ENCODE measurements at places on chromosomes 6 and 20.
A peak's percentile ranks its signal among the peaks of the same experiment; 100 is the strongest.

DNA sequence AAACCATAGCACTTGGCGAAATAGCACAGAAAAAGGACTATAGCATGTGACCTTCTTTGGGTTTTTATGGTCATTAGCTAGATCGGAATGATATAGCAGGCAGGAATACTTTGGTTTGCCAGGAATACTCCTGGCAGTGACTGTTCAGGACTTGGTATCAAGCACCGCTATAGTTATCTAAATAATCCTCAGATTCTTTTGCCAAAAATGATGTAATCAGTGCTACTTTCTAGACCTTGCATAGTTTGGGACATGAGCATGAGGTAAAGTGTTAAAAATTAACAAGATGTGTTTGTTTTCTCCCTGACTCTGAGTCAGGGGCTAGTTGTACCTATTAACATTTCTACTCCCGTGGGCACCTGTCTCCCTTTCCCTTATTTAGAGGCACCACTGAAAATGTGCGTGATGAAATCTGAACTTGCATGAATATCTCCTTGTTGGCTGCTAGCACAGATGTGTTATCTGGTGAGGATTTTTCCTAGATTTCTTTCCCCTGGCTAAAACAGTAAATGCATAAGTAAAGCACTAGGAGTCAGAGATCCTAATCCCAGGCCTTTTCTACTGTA, 511.0 kb downstream of the CDKAL1 start:
- no peak for DNase-seq

GRCh38 chr6:80154160-80154559, 47.7 kb downstream of the BCKDHB start:
- DNase-seq = no peak

GRCh38 chr20:58647162-58647795, 3.8 kb upstream of the STX16 start:
- no peak for DNase-seq

- DNase-seq = no peak
Observed at GRCh38 chr6:133894369-133894768, 5.5 kb downstream of the TCF21 start.

- peak; percentile 59 for DNase-seq
Observed at GRCh38 chr6:89492025-89492640, 59.2 kb downstream of the ANKRD6 start.

- DNase-seq = no peak
Observed at GRCh38 chr6:83883240-83883639, 23.8 kb downstream of the CYB5R4 start.

DNA sequence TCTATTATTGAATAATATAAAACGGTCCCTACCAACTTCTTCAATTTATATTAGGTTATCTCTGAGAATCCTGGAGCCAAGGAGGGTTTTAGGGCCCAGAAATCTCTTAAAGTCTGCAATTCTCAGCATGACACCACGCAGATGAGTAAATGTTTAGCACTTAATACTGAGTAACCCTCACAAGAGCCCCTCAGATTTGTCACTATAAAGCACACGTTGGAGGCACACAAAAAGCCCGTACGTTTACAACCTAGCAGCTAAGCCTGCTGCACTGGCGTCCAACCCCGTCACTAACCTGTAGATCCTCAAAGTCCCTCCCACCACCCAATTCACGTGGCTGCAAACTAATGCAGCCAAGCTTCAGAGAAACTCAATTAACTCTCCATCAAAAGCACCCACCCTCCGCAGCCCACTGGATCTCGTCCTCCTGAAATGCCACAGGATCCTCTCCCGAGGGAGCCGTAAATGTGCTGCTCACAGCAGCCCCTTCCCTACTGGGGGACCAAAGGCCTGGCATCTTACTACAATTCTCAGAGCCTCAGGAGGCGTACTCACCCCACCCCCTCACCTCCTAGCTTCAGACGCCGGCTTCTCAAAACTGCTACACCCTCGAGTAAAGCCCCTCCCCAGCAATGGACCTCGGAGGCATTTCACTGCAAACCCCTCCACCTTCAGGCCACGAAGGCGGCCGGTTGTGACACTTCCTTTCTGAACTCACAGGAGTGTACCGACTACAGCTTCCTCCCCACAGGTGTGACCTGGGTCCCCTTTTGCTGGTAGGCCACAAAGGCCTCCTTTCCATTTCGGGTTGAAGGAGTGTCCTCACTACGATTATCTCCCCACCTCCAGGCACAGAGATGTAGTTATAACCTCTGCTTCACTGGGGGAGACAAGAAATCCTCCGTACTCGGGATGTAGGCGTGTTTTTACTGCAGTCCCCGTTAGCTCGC, 909 bp downstream of the CPNE1 start:
- no peak for DNase-seq

All from NCI-H1417 treated with DMSO at 0.1 percent for 48 hours (cell line).